ENCODE measurements at places on chromosomes 6 and 20. TPM values are rescaled to one million over a fixed set of nuclear protein-coding genes. Genes with fewer than 3 reads are reported as not detected.

Gene CALHM4
- not detected for polyA plus RNA-seq

DNA sequence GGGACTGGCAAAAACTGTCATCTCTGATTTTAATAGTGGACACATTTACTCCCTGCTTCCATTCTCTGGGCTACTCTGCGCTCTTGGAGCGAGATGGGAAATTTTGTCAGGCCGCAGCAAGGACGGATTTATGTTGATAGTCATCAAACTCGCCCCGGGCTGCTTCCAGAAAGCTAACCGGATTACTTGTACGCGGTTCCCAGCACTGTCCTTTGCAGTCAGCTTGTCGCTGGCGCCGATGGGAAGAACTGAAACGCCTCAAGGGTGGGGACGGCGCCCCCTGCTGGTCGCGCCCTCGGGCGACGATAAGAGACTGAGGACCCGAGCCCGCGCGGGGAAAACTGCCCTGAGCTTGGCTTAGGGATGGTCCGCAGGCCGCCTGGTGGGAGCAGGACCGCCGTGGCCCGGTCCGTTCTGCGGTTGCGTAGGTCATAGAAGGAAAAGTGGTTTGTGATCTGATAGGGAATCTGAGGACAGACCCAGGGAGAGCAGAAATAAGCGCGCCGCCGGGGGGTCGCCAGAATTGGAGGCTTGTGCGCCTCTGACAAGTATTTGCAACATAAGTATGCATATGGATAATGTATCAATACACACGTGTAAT is 984 bp upstream of the ABT1 start:
- DNase-seq = peak; percentile 89

GRCh38 chr6:40355532-40355931 is 231.6 kb downstream of the LRFN2 start:
- DNase-seq = no peak

DNA sequence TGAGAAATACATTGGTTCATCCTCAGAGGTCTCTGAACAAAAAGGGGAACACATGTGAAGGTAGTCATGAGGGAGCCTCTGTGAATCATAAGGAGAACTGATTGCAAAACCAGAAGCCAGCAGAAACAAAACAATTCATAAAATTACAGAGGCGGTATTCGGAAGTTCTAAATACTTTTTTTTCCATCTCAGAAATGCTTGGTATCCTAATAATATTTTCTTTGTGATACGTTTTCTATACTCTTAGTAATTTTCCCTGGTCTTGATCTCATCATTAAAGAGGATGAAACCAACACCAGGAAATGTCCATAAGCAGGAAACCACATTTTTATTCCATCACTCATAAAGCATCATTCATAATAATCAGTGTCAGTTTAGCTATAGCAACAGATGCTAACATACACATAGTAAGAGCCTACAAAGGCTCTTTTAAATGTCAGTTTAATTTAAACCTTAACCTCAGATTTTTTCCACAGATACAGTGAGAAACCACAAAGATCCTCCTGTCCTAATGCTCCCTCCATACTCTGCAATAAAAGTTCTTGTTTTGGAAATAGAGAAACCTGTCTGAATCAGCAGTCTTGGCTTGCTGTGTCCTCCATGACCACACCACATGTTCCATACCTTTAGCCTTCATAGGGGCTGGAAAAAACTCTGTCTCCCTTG is 29.2 kb downstream of the SGK1 start:
- peak; percentile 47 for DNase-seq

DNA sequence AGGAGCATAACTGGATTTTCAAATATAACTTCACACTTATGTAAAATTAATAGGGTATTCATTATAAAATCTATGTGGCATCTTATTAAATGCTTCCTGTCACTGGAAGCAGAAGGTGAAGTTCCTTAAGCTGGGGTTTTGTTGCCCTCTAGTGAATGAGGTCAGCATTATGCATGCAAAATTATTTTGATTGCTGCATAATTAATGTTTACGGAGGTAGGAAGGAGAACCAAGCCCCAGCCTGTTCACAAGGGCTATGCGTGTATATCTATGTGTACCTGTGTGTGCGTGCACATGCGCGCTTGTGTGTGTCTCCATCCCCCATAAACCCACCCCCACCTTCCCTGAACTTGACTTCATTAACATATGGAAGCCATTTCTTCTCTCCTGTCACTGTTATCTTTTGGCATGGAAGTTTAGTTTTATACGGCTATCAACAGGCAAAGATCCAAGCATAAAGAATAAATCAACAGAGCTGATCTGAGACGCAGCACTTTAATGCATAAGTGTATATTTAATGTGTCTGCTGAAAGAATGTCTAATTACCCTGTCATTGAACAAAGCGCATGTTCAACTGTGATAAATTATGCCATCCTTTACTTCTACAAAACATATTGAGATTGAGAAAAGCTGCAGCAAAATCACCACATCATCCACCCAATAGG is 90.2 kb upstream of the CDH4 start:
- no peak for DNase-seq

GRCh38 chr20:16066571-16066970 is 506.7 kb downstream of the KIF16B start:
- no peak for DNase-seq

DNA sequence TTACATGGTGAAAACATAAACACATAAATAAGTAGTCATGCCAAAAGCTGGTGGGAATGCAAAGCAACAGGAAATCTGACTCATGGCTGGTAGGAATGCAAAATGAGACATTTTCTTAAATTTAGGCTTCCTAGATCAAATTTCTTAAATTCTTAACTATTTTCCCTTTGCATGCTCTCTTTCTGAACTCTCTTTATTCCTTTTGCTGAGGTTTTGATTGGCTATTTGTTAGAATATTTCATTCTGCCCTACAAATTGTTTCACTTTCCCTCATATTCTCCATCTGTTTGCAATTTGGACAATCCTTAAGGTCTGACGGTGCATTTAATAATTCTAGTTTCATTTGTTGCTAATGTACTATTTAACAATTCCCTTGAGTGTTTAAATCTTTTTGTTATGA is 437.5 kb upstream of the RGS17 start:
- DNase-seq = no peak

Measured in muscle of back (tissue), 13 donors.